Central memory CD8-positive, alpha-beta T cell (primary cell): ENCODE measurements at places on chromosomes 5 and 9.

GRCh38 chr5:111129938-111130337, 37.8 kb downstream of the WDR36 start:
- H3K27ac ChIP-seq, result no peak overlapping the region
- H3K36me3 ChIP-seq, result peaks cover 19% of the 10 kb centered on the region
- H3K4me3 ChIP-seq, result no peak overlapping the region

GRCh38 chr9:107593224-107593870, 103.8 kb upstream of the KLF4 start:
- no peak for DNase-seq
- H3K27me3 ChIP-seq, result no peaks in the 10 kb centered on the region
- H3K36me3 ChIP-seq, result peaks cover 1% of the 10 kb centered on the region
- H3K4me3 ChIP-seq, result no peak overlapping the region
- no peaks in the 10 kb centered on the region for H3K4me1 ChIP-seq

DNA sequence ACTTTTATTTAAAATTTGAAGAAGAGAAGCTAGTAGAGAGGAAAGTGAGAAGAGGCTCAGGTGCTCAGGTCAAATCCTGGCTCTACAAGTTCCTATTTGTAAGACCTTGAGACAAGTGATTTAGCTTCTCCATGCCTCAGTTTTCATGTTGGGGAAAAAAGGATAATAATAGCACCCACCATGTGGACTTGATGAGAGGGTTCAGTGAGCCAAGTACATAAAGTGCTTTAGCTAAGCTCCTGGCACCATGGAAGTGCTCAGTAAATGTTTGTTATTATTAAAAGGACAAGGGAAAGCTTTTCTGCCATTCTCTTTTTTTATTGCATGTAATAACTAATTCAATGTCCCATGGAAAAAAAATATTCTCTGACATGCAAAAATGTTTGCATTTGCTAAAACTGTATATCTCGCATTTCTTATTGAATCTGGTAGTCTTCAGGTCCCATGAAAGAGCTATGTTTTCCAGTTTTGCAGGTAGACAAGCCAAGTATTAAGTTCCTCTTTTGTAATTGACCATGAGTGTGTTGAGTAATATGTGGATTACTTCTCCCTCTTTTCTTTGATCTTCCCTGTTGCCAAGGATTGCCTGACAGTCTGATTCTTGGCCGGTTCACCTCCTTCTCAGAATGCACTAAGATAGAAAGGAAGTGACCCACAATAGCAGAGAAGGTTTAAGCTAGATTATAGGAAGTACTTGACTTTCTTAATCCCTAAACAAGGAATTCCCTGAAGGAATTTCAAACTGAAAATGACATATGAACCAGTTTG, 45.6 kb upstream of the TRIM32 start:
- no peaks in the 10 kb centered on the region for H3K4me1 ChIP-seq
- no peak for DNase-seq
- no peak overlapping the region for H3K4me3 ChIP-seq
- H3K27me3 ChIP-seq, result no peaks in the 10 kb centered on the region
- H3K27ac ChIP-seq, result no peak overlapping the region
- H3K36me3 ChIP-seq, result no peaks in the 10 kb centered on the region

DNA sequence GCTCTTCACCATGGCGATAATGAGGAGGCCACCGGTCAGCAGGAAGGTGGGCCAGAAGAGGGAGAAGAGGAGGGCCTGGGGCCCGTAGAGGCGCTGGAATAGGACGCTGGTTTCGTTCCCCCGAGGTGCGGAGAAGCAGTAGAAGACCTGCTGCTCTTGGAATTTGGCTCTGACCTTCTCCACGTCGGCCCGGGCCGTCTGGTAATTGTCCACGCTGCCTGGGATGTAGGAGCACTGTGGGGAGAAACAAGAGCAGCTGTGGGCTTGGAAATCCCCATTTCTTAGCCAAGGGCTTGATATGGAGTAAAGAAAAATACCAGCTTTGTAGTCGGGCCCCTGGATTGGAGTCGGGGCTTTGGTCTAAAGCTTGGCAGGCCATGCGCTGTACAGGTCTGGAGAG, 10.4 kb downstream of the KCNMB1 start:
- H3K4me1 ChIP-seq, result no peaks in the 10 kb centered on the region
- no peak overlapping the region for H3K4me3 ChIP-seq
- H3K36me3 ChIP-seq, result no peaks in the 10 kb centered on the region
- peaks cover 27% of the 10 kb centered on the region for H3K27me3 ChIP-seq

DNA sequence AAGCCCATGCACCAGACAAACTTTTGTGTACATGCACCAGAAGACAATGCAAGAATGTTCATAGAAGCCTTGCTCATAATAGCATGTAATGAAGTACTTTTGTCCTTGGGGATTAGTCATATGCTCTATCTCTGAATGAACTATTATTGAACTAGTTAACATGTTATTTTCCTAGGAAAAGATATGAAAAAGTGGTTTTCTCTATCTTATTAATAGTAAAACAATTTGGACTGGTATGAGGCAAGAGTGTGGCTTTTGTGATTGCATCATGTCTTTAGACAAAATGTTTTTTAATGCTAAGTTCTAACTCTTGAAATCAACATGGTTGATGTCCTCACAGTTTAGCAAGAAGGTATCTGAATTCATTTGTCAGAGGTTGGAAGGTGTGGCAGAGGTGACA, 55.7 kb upstream of the SPDL1 start:
- DNase-seq, result no peak
- H3K27ac ChIP-seq, result no peak overlapping the region
- H3K36me3 ChIP-seq, result no peaks in the 10 kb centered on the region
- H3K4me1 ChIP-seq, result no peaks in the 10 kb centered on the region
- H3K4me3 ChIP-seq, result no peak overlapping the region

DNA sequence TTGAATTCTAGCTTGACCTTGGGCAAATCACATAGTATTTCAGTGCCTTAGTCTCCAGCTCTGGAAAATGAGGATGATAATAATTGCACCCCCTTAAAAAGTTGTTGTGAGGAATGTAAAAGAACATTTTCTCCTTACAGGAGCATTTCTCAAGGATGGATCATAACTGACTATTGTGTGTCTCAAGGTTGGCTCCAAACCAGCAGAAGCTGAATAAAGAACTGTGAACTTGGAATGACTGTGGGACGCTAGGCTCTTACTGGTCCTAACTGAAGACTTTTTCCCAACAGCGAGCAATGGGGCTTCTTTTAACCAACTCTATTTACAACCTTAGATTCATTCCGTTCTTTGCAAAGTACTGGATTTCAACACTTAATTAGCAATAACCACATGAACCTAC, 26.2 kb upstream of the GLRX start:
- no peaks in the 10 kb centered on the region for H3K27me3 ChIP-seq
- no peaks in the 10 kb centered on the region for H3K36me3 ChIP-seq
- no peak overlapping the region for H3K4me3 ChIP-seq
- H3K4me1 ChIP-seq, result no peaks in the 10 kb centered on the region
- no peak for DNase-seq
- H3K27ac ChIP-seq, result no peak overlapping the region

GRCh38 chr9:117233016-117233415, 181.8 kb downstream of the ASTN2 start:
- no peaks in the 10 kb centered on the region for H3K36me3 ChIP-seq
- H3K27me3 ChIP-seq, result no peaks in the 10 kb centered on the region
- no peak overlapping the region for H3K27ac ChIP-seq
- H3K4me1 ChIP-seq, result no peaks in the 10 kb centered on the region
- H3K4me3 ChIP-seq, result no peak overlapping the region

- peaks cover 29% of the 10 kb centered on the region for H3K27me3 ChIP-seq
- no peak overlapping the region for H3K27ac ChIP-seq
- H3K4me3 ChIP-seq, result no peak overlapping the region
- no peak for DNase-seq
Measured at GRCh38 chr5:38533286-38534155, 22.9 kb downstream of the LIFR start.

DNA sequence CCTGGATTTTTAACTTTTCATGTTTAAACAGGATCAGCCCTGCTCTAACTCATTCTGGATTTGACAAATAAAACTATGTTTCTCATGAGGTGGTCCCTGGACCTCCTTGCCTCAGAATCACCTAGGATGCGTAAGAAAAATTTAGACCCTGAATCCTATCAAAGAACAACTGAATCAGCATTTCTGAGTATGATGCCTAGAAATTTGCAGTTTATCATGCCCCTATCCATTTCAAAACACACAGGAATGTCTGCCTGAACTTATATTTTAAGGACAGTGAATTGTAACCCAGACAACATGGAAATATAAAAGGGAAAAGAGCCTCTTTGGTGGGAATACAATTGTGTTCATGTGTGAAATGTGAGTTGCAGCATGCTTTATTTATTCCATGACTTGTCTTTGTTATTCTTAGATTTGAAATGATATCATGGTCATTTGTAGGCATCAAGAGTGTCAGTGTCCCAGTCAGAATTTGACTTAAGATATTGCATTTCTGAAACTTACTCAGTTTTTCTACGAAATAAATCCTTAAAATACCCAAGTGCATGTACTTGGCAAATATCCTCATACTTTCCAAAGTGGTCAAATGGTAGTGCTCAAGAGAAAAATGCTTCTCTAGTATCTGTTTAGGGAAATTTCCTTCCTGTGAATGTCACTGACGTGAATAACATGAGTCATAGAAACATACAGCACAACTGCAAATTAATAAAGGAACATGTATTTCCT, 144.3 kb downstream of the GIN1 start:
- no peak overlapping the region for H3K27ac ChIP-seq
- no peak for DNase-seq
- H3K4me1 ChIP-seq, result no peaks in the 10 kb centered on the region

DNA sequence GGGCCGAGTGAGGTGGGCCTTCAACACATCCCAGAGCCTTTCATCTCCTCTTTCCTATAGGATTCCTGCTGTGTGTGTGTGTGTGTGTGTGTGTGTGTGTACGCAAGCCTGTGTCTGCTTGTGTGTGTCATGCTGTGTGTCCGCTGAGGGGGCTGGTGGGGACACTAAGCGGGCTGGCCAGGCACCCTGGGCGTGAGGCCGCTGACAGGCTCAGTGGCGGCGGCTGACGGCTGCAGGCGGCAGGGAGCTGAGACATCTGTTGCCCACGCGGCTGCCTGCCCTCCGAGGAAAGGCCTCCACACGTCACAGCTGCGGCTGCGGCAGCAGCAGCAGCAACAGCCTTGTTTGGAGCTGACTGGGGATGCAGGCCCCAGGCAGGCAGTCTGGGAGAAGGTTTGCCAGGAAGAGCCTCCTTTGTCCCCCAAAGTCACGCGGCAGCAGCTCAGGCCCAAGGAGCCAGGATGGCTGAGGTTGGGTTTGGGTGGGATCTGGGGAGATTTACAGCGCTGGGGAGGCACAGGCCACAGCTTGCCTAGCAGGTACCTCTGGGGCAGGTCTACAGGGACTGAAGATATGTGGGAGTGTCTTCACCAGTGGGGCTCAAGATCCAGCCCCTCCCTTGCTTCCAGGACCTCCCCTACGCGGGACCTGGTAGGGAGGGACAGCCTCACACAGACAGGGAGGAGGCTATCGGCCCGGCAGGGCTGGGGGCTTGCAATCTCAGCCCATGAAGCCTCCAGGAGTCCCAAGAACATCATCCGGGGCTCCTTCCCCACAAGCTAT, 1.8 kb downstream of the PDLIM4 start:
- H3K36me3 ChIP-seq, result no peaks in the 10 kb centered on the region
- H3K27ac ChIP-seq, result no peak overlapping the region
- peaks cover 30% of the 10 kb centered on the region for H3K27me3 ChIP-seq

DNA sequence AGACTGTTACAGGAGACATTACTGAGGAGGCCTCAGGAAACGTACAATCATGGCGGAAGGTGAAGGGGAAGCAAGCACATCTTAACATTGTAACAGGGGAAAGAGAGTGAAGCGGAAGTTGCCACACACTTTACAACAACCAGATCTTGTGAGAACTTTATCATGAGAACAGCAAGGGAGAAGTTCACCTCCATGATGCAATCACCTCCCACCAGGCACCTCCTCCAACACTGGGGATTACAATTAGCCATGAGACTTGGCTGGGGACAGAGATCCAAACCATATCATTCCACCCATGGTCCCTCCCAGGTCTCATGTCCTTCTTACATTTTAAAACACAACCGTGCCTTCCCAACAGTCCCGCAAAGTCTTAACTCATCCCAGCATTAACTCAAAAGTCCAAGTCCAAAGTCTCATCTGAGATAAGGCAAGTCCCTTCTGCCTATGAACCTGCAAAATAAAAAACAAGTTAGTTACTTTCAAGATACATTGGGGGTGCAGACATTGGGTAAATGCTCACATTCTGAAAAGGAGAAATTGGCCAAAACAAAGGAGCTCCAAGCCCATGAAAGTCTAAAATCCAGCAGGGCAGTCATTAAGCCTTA, 138.3 kb downstream of the TMEM161B start:
- no peak for DNase-seq
- no peak overlapping the region for H3K4me3 ChIP-seq
- no peak overlapping the region for H3K27ac ChIP-seq
- H3K27me3 ChIP-seq, result peaks cover 52% of the 10 kb centered on the region

GRCh38 chr9:112486221-112487007, at the start of gene KIAA1958:
Gene KIAA1958, plus strand, starts transcription at chr9:112486827. Its CDS starts 87,254 bp downstream, at chr9:112574081.
- peak within 1 kb of the TSS; percentile 86 for H3K27ac ChIP-seq
- no peaks in the 10 kb centered on the region for H3K27me3 ChIP-seq
- H3K36me3 ChIP-seq, result peaks cover 6% of the 10 kb centered on the region

DNA sequence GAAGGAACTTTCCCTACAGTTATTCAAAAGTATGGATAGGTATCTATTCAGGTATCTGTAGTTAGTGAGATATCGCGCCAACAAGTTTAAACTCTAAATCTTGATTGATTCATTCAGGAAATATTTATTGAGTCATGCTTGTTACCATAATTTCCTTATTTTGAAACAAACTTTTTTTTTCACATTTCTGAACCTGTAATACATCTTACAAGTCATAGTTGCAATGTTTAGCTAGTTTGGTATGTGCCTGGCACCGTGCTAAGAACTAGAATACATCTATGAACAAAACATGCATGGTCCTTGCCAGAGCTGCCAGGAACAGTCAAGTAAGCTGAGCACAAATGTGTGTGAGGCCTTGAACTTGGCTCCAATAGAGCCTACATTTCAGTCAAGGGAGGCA, 226.4 kb downstream of the PCSK5 start:
- no peaks in the 10 kb centered on the region for H3K27me3 ChIP-seq
- H3K36me3 ChIP-seq, result no peaks in the 10 kb centered on the region
- DNase-seq, result no peak
- no peak overlapping the region for H3K27ac ChIP-seq
- no peak overlapping the region for H3K4me3 ChIP-seq

DNA sequence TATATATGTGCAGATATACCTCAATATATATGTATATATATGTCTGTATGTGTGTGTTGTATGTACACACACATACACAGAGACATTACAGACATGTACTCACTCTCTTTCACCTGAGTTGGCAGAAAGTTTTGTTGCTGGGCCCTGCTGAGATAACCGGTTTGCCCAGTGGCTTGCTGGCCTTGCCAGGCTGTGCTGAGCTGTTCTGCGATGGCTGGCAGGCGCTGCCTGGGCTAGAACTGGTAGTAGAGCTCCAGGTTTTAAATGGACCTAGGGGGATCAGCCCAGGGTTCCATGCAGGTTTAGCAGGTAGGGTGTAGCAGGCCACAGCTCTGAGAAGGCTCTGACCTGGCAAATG, 394.3 kb downstream of the GADD45G start:
- DNase-seq, result no peak
- H3K27me3 ChIP-seq, result no peaks in the 10 kb centered on the region
- peak overlapping the region; percentile 57 for H3K27ac ChIP-seq
- peak overlapping the region; percentile 57 for H3K4me3 ChIP-seq
- peaks cover 27% of the 10 kb centered on the region for H3K4me1 ChIP-seq
